Ureter (tissue), 1 donor: ENCODE measurements at places on chromosomes 3 and 15. TPM values are rescaled to one million over a fixed set of nuclear protein-coding genes. Genes with fewer than 3 reads are reported as not detected.

PLSCR5 gene
- not detected for total RNA-seq

SACM1L gene
- 62.5 TPM for total RNA-seq

CYP11A1 gene
- 2.4 TPM for total RNA-seq

GRCh38 chr3:190545191-190545590 is 31.3 kb downstream of the IL1RAP start:
- no peak for DNase-seq

DNA sequence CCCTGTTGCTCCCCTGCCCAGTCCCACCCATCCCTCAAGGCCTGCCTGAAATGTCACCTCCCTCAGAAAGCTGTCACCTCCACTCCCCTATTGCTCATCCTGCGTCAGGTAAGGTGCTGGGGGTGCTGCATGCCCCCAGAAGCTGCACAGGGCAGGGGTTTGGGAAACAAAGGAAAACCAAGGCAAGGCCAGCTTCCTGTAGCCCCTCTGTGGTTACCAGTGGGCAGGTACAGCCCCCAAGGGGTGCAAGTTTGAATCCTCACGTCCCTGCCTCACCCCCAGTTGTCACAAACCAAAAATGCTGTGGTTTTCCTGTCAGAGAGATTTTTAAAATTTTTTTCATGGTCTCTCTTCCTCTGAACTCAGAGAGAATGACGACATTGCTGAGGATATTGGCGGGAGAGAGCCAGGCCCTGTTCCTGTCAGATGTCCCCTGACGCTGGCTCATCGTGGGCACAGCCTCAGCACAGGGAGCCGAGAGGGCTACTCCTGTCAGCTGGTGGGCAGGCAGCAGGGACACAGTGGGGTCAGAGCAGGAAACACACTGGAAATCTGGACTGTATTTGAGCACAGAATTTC is 27.0 kb downstream of the PSTPIP1 start:
- DNase-seq, result no peak

GRCh38 chr15:71261909-71262308 is 146.6 kb downstream of the THSD4 start:
- no peak for DNase-seq

DNA sequence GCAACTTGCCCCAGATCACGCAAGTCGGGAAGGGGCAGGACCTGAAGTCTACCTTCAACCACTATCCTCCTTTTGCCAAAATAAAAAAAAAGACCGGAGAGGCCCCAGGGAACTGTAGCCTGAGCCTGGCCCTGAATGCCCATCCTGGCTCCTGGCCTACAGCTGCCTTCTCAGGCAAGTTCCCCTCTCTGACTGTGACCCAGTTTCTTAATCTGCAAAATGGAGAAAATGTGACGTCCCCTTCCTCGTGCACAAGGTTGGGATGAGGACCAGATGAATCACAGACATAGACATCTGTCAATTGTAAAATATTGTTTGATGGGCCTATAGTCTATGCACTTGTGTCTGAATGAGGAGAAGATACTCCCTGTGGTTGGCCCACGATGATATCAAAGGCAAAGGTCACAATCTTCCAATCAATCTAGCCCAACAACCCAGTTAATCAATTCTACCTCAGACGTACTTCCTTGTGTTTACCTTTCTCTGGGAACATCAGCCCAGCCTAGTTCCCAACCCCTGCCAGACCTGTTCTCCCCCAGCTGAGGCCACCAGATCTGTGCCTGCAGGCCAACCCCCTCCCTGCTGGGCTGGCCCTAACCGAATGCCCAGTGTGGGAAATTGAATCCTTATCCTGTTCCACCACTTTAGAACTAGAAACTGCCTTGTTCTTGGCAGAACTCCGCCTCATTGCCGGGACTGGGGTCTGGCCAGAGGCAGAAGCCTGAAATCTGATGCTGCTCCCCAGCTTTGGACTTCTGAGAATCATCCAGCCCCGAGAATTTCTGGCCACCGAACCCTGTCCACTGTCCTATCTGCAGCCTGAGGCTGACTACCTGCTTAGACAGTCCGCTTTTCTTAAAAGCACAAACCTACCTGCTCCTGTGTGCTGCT is 101.8 kb upstream of the LIPC start:
- DNase-seq, result peak; percentile 80

DNA sequence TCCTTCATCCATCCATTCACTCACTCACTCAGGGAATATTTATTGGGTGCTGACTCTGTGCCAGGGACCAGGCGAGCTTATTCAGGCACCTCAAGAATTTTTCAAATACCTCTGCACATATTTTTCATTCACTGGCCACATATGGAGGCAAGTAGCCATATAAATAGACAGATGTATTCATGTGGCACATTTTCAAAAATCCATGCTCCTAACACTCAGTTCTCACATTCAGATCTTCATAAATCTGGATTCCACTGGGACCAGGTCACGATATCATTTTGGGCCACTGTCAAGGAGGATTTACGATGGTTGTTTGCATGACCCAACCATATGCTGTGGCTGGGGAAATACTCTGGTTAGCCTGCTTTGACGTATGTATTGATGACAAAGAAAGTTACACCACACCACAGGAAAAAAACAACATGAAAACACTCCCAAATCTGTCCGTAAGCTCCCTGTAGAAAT is 241.8 kb upstream of the LRTM1 start:
- DNase-seq, result no peak

DNA sequence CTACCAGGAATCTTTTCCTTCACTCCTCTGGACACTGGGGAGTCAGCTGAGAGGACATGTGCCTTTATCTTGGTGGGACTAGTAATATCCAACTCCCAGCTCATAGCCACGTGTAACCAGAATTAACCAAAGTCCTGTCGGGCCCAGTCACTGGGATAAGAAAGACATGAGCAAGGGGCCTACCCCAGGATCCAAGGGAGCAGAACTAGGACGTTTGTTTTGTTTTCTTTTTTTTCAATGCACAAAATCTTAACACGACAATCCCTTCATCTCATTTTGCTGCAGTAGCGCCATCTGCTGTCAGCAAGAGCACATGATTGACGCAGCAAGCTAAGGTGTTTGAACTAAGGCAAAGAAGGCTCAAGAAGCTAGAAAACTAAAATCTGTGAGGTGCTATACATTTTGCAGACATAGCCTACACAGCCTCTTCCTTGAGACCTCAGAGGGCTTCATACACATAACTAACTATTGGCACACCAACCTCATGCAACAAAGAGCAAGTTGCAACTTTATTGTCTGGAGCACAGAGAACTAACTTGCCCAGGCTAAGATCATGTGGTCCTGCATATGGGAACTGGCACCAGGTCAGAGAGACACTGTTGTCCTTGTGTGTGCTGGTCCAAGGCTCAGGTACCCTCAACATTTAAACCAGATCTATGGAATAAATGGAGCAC is 43.6 kb downstream of the RLBP1 start:
- peak; percentile 62 for DNase-seq

GRCh38 chr15:70072479-70072878 is 25.2 kb downstream of the TLE3 start:
- DNase-seq, result no peak

DNA sequence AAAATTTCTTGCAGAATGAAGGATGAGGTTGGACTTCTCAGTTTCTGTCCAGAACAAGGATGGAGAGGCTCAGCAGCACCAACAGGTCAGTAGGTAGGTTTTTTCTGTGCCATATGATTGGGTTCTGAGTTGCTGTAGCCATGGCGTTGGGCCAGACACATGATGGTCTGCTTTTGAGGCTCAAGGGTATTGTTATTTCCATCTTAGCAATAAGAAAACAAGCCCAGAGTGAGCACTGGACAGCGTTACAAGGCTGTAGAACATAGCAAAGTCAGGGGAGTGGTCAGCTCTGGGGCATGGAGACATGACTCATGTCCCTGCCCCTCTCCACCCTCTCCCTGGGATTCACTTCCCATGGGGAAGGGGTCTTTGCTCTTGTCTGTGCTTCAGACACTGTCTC is 137.6 kb upstream of the TOPAZ1 start:
- DNase-seq, result peak; percentile 1

- DNase-seq, result no peak
These were observed 1.0 kb upstream of the CD200R1L start for GRCh38 chr3:112847692-112848091.

GRCh38 chr3:31167666-31168065 is 273.2 kb upstream of the GADL1 start:
- DNase-seq, result no peak

- DNase-seq, result no peak
These were observed 6.7 kb upstream of the ZBED2 start for GRCh38 chr3:111601810-111602209.
